Activated T-helper 2 cell treated with anti-CD3 and anti-CD28 coated beads, Interferon-gamma antibody, Interleukin-2, Interleukin-4, amounts not matched to agents 10 μg/mL and 5 μg/mL and 100 μg/mL, durations not matched to agents 14 hours and 24 hours and 36 hours (primary cell): ENCODE measurements at places on chromosomes 5 and 9. TPM values are rescaled to one million over a fixed set of nuclear protein-coding genes. Genes with fewer than 3 reads are reported as not detected.

GRCh38 chr5:37886242-37886905 lies 46.5 kb upstream of the GDNF start:
- DNase-seq, result no peak

GRCh38 chr5:127031147-127031862 lies 947 bp upstream of the MARCHF3 start:
- DNase-seq, result no peak

The LCP2 gene
- total RNA-seq, result 239 and 254 TPM in 2 replicates

DNA sequence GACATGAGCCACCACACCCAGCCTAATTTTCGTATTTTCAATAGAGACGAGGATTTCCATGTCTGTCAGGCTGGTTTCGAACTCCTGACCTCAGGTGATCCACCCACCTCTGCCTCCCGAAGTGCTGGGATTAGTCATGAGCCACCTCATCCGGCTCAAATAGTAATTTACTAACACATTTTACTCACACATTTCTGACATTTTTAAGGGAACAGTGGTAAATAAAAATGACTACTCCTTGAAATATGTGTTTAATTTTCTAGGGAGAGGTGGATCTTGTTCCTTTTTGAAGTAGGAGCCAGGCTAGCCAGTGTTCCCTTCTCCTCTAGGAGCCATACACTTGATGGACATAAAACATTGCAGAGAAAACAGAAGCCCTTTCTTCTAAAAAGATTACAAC lies 55.2 kb upstream of the ERBIN start:
- DNase-seq, result no peak

- DNase-seq, result no peak
Measured at GRCh38 chr9:20236676-20237075, 385.6 kb downstream of the MLLT3 start.

The TMC1 gene
- total RNA-seq, result not detected in 2 replicates

The CMYA5 gene
- 0.11 and 0.44 TPM in 2 replicates for total RNA-seq

GRCh38 chr9:98429613-98430012 lies 174.2 kb upstream of the TBC1D2 start:
- no peak for DNase-seq

- DNase-seq, result no peak
Measured at GRCh38 chr5:181120306-181120705, 10.7 kb downstream of the OR2V1 start.

DNA sequence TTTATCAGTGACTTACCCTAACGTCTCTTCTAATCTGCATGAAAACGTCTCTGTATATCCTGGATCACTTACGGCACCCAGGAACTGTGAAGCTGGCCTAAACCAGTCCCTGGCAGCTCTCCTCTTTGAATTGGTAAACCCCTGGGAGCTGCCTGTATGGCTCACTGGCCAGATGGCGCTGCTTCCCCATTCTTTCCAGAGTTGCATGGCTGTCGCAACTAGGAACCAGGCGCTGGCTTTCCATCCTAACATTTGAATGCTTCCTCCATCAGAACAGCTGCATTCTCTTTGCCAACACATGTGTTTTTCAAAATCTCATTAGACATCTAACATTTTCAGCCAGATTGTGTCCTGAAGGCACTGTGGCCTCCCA lies 8.0 kb upstream of the PCA3 start:
- DNase-seq, result no peak

DNA sequence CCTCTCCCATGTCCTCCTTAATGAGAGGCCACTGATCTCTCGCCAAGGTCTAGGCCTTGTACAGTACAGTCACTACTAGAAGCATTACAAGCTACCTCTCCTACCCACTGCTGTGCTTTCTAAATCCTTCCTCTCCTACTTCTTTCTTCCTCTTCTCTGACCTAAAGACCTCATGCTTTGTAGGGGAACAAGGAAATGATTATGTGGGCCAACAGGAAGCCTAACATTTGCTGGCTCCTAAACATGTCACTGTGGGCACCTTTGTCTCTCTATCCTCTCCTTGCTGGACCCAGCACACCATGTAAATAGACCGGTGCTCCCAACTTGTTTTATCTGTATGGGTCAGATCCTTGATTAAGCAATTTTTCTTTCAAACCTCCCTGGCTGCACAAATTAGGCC lies 16.7 kb downstream of the SLC28A3 start:
- no peak for DNase-seq

GRCh38 chr9:114100536-114100935 lies 1.4 kb upstream of the KIF12 start:
- DNase-seq, result no peak

GRCh38 chr9:33198165-33198564 lies 31.0 kb upstream of the B4GALT1 start:
- no peak for DNase-seq

DNA sequence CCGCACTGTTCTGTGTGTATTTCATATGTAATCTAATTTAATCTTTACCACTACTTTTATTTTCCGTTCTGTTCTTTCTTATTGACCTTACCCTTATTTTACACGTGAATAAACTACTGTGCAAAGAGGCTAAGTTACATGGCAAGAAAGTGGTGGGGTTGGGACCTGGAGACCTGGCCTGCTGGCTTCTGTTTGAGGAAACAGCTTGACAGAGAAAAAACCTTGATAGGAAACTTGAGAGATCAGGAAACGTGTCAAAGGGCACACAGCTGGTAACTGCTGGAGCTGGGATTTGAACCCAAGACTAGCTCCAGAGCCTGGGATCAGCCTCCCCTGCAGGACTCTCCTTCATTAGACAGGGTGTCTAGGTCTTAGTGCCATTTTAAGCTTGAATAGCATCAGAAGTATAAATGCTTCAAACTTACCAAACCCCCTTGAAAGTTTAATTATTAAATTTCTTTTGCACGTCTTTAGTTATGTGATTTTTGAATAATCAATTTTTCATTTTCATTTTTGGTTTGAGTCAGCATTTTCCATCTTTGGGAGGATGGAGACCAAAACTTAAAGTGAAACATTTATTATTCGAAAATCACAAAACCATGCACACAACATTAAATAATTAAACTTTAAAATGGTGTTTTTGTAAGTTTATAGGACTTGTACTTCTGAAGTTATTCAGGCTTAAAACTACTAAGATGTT lies 129.5 kb downstream of the RGS3 start:
- no peak for DNase-seq

DNA sequence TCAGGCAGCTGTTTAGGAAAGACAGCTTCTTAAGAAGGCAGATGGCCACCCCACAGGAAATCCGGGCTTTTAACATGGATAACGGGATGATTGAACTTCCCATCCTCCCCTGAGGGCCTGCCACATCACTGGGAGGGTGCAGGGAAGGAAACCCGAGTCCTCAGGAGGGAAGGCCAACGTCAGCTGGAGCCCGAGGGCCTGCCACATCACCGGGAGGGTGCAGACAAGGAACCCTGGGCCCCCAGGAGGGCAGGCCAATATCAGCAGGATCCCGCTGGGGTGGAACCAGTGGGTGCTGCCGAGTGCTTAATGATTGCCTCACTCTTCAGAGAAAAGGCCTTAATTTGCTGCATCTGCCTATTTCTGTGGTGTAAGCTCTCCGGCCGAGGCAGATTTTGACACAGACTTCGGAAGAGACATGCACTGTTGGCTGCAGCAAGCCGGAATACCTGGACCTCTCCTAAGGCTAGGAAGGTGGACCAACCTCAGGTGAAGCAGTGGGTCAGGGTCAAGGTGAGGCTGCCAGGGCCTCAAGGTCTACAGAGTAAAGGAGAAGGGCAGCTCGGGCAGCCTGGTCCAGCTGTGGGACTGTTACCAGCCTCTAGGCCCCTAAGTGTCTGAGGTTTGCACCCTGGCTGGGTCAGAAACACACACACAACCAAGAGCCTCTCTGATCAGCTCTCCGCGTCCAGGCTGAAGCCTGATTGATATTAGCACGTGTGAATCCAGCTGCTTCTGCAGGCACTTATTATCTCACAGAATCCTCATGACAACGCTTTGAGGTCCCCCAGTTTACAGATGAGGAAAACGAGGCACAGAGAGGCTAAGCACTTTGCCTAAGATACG lies 14.8 kb upstream of the COL5A1 start:
- no peak for DNase-seq
